ENCODE measurements at places on chromosomes 2 and 18.

DNA sequence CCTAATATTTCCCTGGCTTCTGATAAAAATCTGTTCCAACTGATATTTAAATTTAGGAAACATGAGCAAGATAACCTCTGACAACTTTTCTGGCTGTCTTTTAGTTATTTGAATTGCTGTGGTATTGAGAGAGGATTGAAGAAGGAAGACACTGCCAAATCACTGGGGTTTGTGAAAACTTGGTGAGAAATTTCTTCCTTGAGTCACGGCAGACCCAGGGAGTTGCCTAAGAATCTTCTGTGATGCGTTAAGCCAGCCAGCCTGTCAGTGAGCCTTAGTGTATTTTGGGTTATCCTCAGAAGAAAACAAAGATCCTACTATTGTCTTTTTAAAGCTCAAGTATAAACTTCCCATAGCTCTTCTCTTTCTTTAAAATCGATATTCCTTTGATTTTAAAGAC is 17.5 kb upstream of the DOK6 start:
- DNase-seq: no peak

DNA sequence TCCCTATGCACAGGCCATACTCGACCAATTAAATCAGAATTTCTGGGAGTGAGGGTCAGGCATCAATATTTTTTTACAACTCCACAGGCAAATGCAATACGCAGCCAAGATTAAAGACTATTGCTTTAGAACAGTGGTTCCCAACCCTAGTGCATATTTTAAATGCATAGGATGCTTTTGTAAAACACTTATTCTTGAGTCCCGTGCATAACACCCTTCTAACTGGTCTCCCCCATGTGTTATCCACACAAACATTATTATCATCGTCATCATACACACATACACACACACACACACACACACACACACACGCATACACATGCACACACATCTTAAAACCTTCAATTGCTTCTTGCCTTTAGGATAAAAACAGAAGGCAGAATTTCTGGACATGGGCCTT is 145.0 kb upstream of the PELI1 start:
- DNase-seq: no peak

DNA sequence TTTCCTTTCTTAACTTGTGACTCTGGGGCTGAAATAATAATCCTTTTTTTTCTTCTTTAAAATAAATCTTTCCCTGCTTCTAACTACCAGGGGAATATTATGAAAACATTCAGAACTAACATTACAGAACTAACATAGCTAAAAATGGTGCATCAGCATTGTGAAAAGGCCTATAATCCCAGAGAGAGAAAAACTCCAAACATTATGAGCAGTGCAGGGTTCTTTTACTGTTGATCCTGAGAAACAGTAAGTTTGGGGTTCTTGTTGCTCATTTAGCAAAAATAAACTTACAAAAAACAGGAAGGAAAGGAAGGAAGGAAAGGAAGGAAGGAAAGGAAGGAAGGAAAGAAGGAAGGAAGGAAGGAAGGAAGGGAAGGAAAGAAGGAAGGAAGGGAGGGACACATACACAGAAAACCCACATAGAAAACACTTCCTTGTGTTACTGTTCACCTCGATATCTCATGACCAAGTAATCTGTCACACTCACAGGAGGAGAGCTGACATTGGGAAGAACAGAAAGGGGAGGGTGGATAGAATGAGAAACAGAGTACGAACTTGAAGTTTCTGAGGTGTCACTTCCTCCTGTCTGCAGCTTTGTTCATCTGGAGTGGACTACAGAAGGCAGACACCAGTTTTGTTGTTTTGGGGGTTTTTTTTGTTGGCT is 18.4 kb upstream of the PIK3C3 start:
- no peak for DNase-seq

- no peak for DNase-seq
These were observed 176.3 kb downstream of the NOL4 start for GRCh38 chr18:34048423-34048822.
